Activated CD4-positive, alpha-beta memory T cell treated with anti-CD3 and anti-CD28 coated beads for 36 hours (primary cell): ENCODE measurements at places on chromosomes 5 and 9.

- peak; percentile 53 for DNase-seq
Measured at GRCh38 chr5:157860898-157861890, 2.2 kb upstream of the CLINT1 start.

DNA sequence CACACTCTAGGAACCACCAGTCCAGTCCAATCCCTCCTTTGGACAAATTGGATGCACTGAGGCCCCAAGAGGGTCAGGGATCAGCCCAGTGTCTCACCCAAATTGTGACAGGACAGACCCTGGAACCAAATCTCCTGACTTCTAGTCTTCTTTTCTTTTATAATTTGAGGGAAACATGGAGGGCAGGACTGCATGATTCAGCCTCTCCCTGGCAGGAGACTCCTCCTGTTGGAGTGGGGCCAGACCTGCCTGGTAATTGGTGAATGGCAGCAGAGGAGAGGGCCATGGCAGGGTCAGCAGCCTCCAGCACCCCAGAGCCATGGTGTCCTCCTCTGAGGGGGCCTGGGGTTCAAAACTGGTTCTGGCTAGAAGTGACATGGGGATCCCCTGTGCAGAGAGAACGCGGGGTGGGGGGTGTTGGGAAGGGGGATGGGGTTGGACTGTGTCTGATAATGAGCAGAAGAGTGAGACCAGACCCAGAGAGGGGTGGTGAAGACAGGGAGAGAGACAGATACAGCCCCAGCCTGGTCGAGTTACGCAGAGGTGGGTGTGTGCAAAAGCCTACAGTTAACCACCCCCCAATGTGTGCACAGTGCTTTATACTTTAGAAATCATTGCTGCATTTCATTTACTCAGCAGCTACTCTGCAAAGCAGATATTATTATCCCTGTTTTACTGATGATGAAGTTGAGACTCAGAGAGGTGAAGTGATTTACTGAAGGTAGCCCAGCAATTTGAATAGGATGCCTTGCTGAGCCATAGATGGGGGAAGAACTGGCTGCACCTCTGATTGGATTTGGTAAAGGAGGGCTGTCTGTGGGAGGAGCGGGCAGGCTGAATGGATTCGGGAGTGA is 3.8 kb upstream of the SYNPO start:
- no peak for DNase-seq

- DNase-seq = peak; percentile 24
Measured at GRCh38 chr9:123329329-123329955, 26.6 kb upstream of the CRB2 start.

- DNase-seq = no peak
Measured at GRCh38 chr9:88782931-88783710, 208.1 kb upstream of the S1PR3 start.

DNA sequence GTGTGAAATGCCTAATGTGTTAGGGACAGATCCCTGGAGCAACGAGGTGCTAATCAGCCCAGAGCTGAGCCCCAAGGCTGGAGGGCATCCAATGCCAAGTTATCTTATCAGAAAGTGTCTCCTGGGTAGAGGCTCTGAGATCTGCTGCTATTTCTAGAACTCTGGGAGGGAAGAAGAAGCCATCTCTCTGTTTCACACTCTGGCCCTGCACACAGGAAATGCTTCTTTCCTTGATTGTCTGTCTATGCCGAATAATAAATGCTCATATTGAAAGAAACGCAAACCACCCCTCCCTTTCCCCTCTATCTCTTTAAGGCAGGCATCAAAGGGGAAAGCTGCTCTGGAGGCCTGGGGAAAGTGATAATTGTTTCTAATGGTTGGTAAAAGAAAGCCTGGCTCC is 166.7 kb downstream of the PAPPA start:
- DNase-seq = no peak

DNA sequence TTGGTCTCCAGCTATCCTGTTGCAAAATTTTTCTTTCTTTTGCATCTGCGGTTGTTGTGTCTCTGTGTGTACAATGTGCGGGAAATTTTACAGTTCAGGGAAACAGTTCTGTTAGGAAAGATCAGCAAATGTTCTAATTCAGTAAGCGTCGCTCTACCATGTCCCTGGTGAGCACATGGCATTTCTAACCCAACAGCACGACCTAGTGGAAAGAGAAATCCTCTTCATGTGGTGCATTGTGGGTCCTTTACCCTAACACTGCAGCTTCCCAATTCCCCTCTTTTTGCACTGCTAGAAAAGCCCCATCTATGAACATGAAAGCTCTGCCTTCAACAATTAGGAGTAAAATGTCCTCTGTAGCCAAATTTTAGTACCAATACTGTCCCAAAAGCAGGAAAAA is 974.2 kb upstream of the CDH9 start:
- no peak for DNase-seq

DNA sequence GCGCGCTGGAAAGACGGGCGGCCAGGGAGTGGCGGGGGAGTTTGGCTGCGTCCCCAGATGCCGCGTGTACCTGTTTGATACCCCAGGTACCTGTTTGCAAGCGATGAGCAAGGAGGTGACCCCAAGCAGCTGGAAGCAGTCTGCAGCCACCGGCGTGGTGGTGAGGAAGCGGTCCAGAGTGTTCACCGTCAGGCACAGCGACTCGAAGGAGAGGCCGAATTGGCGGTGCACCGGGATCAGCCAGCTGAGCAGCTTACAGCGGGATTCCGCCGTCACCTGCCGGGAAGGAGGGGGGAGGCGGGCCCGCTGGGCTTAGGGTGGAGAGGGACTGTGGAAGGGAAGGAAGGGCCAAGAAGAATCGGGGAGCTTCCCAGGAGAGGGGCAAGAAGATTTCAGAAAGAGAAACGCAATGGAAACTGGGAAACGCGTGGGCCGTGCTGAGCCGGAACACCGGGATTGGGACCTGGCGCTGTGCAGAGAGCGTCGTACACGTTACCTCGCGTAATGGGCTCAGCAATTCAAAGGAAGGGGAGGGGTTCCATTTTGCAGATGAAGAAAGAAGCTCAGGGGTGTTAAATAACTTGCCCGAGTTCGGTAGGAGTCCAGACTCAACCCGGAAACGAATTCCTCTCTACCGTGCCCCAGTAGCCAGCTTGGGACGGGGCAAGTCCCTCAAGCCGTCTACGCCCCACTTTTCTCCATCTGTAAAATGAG is 980 bp downstream of the CCNO start:
- no peak for DNase-seq

DNA sequence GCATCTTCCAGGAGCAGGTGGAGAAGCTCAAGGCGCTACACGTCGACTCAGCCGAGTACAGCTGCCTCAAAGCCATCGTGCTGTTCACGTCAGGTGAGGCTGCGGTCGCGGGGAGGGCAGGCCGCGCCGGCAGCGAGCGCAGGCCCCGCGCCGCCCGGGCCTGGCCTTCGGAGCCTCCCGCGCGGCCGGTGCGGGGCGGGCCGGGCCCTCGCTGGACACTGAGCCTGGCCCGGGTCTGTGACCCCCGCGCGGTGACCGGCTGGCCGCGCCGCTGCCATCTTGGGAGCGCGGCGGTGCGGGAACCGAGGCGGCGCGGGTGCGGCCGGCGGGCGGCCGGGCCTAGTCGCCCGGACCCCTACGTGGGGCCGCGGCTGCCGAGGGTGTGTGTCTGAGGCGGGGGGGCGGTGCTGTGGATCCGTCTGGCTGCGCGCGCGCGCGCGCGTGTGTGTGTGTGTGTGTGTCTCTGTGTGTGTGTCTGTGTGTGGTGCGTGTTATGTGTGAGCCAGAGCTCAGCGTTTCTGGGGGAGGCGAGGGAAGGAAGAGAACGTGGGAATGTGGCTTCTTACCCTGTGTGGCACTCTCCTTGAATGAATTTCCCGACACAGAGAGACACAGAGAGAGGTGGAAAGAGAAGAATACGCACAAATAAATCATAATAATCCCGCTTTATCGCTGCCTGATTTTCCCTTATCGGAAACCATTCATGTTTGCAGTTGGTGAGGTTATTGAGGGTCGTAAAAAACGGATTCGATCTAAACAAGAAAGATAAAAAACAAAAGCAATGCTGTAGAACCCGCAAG is 5.5 kb downstream of the NR2F1 start:
- no peak for DNase-seq

DNA sequence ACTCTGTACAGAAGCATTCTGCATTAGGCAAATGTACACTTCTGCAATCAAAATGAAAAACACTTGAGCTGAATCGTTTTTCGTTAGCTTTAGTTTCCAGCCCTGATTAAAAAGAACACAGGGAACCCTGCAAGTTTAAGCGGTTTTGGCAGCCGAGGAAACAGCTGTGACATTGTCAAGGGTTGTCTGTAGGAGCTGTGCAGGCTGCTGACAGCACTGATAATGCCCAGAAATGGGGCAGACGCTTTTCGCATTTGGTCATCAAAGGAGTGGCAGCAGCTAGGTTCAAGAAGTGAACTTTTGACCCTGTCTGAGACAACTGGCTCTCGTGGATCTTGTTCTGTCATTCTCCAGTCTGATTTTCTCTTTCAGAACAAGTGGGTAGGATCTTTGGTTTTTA is 165.6 kb upstream of the CCDC152 start:
- DNase-seq = no peak

DNA sequence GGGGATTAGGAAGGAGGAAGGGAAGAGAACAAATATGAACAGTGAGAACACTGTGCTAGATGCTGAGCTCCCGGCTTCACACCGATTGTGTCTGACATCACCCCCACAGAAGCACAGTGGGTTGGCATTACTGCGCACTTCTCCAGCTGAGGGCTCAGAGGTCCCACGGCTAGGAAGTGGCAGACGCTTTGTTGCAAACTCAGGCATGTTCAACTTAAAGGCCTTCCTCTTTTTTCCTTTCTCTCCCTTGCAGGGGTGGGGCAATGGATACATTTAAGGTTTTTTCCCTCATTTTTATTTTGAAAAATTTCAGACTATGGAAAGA is 15.5 kb upstream of the SHB start:
- no peak for DNase-seq

- DNase-seq = no peak
Measured at GRCh38 chr5:111551569-111552275, 39.4 kb upstream of the STARD4 start.

DNA sequence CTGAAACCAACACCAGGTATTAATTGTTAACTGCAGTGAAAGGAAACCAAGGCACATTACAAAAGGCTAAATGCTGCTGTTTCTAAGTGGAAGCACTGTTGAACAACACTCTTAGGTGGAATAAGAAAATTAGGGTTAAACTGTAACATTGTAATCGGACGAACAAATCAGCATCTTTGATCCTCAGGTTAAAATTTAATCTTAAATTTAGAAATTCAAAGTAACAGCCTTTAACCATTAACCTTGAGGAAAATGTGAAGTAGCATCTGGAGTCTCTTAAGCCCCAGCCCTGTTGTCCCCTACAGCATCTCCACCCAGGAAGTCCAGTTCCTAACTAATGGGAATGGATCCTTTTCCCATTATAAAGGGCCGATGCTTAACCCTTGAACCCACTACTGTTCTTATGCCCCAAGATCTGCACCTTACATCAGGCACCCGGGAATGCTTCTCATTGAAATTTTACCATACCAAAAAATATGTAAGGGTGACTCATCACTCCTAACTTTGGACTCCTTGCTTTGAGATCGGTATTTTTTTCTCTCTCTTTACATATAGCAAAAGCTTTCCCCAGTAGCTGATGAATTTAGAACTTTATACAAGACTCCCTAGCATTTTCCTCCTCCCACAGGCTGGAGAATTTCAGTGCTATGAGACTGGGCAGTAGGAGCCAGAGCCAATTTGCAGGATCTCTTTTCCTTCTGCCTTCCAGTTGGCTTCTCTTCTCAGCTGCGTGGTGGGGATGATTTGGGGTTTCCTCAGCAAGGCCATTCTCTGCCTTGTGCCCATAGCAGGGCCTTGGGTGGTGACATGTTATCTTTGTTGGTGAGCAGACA is 32.0 kb upstream of the ITGA2 start:
- DNase-seq = no peak

DNA sequence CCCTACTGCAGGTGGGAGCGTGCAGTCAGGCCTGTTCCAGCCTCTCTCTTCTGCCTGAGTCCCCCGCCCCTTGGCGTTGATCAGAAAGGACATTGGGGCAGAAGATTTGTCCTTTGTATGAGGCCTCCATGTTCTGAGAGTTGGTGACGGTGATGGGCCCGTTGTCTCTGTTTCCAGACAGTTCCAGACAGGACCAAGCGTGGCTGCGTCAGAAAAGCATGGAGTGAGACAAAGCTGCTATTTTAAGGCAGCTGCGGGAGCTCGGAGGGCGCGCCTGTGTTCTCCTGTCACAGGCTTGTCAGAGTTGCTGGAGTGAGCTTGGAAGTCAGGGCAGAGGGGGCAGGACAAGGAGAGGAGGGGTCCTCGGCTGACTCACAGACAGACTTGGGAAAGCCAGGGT is 32.1 kb upstream of the SH3PXD2B start:
- DNase-seq = no peak

DNA sequence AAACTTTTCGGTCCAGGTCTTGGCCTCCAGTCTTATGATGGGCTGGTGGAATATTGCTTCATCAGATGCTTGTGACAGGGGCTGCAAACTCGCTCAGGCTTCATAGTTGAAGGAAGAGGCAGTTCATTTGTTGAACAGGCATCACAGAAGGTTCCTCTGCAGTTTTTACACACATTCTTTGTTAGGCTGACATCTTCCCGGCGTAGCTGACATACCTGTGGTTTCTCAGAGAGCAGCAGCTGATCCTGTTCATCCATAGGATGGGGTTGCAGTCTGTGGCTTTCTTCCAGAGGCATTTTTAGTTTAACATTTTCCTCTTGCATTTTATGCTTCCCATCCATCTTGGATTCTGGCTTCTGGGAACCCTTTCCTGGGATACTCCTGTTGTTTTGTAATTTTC is 1255.2 kb downstream of the EFNA5 start:
- no peak for DNase-seq
